ENCODE measurements at places on chromosomes 3 and 15. TPM values are rescaled to one million over a fixed set of nuclear protein-coding genes. Genes with fewer than 3 reads are reported as not detected.
A peak's percentile ranks its signal among the peaks of the same experiment; 100 is the strongest.

The RYR3 gene
- 7.2 TPM for polyA plus RNA-seq

DNA sequence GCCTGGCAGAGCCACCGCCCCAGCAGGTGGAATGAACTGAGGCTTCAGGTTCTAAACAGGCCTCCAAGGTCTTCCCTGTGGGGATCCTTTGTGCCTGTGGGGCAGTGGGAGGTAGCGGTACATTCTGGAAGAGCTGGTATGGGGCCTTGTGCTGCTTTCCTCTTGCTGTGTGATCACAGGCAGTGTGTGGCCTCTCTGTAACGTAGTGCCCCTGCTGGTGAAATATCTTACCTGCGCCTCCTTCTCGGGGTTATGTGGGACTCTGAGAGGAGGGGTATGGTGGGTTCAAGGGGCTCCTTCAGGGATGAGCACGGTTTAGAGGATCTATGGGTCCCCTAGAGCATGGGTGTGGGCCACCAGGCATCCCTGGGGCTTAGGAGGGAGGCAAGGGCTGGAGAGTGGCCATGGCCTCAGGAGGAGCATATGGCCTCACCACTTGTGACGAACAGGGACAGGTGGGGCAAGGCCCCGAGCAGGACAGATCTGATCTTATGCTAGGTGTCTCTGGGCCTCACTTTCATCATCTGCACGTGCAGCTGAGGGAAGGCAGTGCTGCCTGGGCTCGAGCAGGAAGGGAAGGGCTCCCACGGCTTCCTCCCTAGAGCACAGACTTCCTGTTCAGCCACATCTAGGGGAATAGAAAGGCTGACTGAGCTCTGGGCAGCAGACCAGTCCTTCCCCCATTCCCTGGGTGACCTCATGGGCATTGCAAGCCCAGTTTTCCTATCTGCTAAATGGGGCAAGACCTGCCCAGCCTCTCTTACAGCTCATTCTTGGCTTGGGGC is 1.9 kb upstream of the ALS2CL start:
- DNase-seq: no peak

DNA sequence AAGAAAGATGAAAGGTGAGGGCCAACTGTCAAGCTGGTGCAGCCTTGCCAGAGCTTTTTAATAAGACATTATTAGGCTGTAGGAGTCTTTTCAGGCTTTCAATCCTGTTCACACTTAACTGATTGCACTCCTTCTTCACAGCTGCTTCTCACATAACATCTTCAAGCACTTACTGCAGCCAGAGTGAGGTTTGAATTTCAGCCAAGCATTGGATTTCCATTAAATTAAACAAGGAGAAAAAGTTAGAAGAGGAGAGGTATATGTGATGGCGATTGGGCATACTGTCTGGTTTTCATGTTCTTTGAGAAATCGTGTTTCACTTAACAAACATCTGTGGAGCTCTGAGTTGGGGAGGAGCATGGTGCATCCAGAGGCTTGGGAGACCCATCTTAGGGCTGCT is 392.8 kb upstream of the LRRC3B start:
- peak; percentile 3 for DNase-seq

- peak; percentile 69 for DNase-seq
Measured at GRCh38 chr15:68700455-68701123, 120.1 kb downstream of the ANP32A start.
